ENCODE measurements at places on chromosomes 1 and 21.

DNA sequence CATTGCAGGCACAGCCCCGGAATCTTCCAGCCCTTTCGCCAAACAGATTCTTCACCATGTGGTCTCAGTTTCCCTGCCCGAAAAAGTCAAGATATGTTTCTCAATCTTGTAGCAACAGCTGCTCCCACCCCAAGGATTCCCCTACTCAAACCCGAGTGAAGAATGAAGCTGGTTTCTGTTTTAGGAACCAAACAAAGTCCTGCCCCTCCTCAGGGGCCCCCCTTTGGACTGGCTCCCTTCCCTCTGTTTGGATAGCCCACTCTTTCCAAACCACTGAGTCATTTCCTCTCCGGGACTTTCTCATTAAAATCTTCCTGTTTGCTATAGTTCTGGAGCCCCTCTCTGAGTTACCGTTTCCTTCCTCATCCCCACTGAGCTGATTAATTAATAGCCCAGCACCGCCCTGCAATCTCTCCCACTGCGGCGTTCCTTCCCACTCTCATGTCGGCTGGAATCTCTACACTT is 100.9 kb downstream of the TSEN15 start:
- peak; percentile 53 for DNase-seq

GRCh38 chr1:221644145-221644448 is 97.8 kb downstream of the DUSP10 start:
- no peak for DNase-seq

GRCh38 chr1:179025125-179025974 is at the start of gene FAM20B:
TSS of gene FAM20B (plus strand) at chr1:179025894. CDS start at chr1:179043848, 17,954 bp downstream.
- peak; percentile 98 for DNase-seq

DNA sequence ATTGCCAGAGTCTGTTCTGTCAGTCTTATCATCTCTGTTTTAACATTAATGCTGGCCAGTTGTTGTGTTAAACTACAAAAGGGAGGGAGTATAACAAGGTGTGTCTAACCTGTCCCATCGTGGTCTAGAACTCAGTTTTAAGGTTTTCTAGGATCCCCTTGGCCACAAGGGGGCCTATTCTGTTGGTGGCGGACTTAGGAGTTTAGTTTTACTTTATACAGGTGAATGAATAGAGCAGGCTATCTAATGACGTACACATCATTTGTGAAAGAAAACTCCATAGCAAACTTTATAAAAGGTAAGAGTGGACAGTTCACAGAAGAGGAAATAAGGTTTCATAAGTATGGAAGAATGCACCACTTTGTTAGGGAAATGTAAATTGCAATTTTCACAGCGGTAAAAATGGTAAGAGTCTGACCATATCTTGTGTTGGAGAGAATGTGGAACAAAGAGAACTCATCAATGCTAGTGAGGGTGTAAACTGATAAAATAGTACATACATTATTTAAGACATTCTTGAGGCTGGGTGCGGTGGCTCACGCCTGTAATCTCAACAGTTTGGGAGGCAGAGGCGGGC is 2.5 kb upstream of the ATF6 start:
- peak; percentile 72 for DNase-seq

DNA sequence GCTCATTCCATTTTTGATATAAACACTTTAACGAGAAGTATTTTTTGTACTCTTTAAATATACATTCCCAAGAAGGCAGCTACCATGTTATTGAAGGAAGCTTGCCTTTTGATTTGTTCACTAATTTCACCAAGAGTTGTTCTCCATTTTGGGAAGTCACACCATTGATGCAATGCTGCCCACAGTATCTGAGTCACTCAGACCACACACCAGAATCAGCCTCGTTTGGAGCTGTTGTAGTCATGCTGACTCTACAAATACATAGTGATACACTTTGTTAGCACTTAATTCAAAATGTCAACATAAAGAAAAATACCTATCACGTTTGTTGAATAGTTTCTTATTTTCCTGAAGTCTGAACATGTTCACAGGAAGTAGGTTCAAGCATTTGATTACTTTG is 78.7 kb downstream of the PAPPA2 start:
- peak; percentile 49 for DNase-seq

- DNase-seq = no peak
Measured at GRCh38 chr1:228275179-228275429, 67.3 kb downstream of the OBSCN start.

DNA sequence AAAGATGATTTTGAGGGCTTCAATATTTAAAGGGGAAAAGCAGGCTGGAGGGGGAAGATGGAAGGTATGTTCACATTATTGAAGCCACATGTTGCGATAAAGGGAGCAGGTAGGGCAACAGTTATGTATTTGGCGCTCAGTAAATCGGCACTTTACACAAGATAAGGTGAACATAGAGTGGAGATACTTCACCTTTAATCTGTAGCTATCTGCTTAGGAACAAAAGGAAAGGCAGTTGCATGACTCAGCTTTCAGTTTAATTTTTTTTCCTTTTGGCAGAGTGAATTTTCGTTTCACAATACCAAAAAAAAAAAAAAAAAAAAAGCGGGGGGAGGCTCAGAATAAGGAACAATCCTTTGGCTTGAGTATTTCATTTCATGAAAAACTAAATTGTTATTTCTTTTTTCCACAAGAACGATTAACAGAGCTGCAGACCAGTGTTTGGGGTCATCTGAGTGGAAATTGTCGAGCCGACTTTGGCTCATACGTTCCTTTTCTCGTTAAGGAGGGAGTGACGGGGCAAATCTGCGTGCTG is 1.1 kb upstream of the COQ8A start:
- peak; percentile 70 for DNase-seq

- DNase-seq = no peak
Measured at GRCh38 chr21:46416551-46416950, 42.1 kb upstream of the DIP2A start.

GRCh38 chr1:1122981-1123480 is 7.1 kb upstream of the C1orf159 start:
- DNase-seq = peak; percentile 44

Data from DMS53 (cell line).